Posterior cingulate gyrus (tissue), 11 donors: ENCODE measurements at places on chromosomes 1 and 21.
A peak's percentile ranks its signal among the peaks of the same experiment; 100 is the strongest.

DNA sequence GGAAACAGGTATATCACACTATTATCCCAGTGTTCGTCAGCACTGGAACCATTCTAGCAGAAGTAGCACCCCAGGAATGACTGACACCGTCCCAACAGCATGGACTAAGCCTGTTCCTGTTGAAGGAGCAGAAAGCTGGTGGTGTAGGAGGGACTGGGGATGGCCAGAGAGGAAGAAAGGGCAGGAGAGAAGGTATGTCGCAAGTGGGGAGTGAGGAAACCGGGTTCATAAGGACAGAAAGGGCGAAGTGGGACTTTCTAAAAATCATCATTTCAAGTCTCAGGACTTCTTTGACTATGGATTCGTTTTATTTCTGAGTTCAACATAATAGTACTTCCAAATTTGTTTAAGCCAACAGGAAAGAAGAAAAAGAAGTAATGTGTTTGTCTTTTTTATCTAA lies 19.7 kb upstream of the MX1 start:
- DNase-seq: no peak

- DNase-seq: no peak
Observed at GRCh38 chr1:9699361-9699760, 47.8 kb downstream of the PIK3CD start.

DNA sequence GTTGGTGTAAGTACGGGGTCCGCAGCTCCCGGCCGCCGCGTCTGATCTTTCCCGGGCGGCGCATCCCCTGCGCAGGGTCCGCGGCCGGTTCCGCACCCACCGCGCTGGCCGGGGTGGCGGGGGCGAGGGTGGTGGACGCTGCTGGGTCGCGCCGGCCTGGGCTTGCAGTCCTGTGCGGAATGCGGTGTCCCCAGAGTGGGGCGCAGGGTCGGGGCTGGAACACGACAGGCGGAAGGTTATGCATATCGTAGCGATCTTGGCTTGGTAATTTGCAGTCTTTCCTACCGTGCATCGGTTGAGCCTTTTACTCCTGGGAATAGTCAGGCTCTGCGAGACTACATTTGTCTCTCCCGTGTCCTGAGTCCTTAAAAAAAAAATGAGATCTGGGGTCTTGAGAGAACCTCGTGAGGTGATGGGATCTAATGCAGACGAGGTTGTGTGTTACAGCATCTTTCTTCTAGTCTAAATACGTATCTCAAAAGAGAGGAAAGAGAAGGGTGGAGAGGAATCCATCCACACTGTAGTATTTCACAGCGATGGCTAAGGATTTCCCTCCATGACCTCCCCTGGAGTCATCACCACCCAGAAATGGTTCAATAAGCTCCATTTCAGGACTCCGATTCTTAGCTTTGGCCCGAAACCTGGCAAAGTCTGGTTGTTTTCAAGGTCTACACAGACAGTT lies 572 bp downstream of the ATP1B1 start:
- no peak for DNase-seq

GRCh38 chr1:50132347-50132894 lies 23.7 kb downstream of the ELAVL4 start:
- no peak for DNase-seq

GRCh38 chr21:40770435-40771055 lies 76.4 kb downstream of the DSCAM start:
- DNase-seq: no peak

GRCh38 chr1:204150702-204151551 lies 917 bp downstream of the ETNK2 start:
- DNase-seq: no peak

- no peak for DNase-seq
Observed at GRCh38 chr1:220711056-220711809, 21.1 kb downstream of the C1orf115 start.

GRCh38 chr1:94336991-94337390 lies 81.2 kb upstream of the ABCD3 start:
- no peak for DNase-seq

DNA sequence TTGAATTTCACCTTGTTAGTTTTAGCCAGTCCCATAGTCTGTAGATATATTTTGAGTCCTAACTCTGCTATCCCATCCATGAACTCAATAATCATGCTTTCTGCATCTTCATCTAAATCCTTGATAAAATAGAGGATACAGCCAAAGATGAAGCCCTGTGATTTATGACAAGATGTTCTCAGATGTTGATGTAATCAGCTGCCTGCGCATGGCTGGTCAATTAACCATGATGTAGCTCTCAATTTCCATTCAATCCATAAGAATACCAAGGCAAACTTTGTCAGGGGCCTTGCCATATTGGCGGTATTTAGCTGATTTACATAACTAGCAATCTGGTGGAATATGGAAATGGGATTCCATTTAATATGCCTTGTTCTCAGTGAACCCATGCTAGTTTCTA lies 183.2 kb downstream of the TNR start:
- no peak for DNase-seq

- no peak for DNase-seq
Observed at GRCh38 chr1:213122514-213122929, 71.5 kb downstream of the RPS6KC1 start.

- DNase-seq: peak; percentile 40
Observed at GRCh38 chr1:66403007-66403731, 130.8 kb upstream of the SGIP1 start.

- DNase-seq: no peak
Observed at GRCh38 chr1:193850745-193851144, 664.3 kb upstream of the B3GALT2 start.

DNA sequence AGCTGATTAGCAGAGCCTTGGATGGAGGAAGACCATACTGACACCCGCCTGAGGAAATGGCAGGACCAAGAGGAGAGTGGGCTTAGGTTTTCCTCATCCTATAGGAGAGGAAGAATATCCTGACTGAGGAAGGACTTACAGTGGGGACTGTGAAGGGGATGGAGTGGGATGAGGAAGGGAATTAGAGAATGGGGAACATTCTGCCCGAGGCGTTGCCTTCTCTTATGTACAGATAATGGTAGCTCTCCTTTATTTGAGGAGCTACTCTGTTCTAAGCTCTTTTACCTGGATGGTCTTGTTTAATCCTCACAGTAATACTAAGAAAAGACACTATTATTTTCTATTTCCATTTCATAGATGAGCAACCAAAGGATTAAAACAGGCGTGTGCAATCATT lies 56.0 kb downstream of the OLFML3 start:
- DNase-seq: no peak

- DNase-seq: no peak
Observed at GRCh38 chr1:169081503-169082123, 24.9 kb upstream of the ATP1B1 start.

GRCh38 chr21:41678924-41679318 lies 87.9 kb downstream of the RIPK4 start:
- peak; percentile 87 for DNase-seq

- no peak for DNase-seq
Observed at GRCh38 chr1:19400875-19401534, 84.3 kb downstream of the CAPZB start.

DNA sequence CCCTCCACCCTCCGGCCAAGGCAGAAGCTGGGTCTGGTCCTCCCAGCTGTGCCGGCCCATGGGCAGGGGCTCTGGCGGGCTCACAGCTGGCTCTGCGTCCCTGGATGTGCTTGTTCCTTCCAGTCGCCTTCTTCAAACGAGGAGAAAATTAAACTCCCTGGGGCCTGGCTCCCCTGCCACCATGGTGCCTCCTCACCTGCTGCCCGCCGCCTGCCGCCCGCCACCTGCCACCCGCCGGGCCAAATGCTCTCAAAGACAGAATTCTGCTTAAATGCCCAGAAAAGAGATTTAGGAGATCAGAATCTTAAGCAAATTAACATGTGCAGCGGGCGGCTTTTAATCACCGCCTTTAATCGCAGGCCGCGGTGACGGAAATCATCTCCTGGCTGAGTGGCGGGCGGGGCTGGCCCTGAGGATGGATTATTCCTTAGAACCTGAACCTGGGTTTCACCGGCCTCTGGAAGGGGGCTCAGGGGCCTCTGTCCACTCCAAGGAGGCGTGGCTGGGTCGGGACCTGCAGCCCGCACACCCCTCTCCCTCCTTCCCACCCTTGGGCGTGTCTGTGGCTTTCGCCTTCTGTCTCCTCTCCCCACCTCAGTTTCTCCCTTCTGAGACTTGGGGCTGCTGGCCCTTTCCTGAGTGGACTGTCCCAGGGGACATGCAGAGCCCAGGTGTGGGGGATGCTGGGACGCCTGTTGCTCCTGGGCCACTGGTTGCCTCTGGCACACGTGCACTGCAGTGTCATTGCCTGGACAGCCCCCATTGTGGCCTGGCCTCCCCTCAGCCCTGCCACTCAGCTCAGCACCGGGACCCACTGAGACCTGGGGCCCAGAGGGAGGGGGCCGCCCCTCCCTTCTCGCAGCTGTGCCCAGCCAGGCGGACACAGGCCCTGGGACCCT lies 10.5 kb upstream of the PLCH2 start:
- no peak for DNase-seq

DNA sequence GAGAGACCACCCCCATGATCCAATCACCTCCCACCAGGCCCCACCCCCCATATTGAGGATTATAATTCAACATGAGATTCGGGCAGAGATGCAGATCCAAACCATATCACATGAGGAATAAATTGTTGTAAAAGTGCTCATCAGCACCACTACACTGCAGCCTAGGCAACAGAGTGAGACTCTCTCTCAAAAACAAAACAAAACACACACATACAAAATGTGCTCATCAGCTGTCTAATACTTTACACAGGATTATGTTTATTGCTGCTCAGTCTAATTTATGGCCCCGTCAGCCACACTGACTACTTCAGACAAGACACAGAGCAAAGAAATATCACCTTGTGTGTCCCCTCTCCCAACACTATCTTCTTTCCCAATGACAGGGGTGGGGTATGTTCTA lies 72.9 kb upstream of the PPM1J start:
- no peak for DNase-seq

DNA sequence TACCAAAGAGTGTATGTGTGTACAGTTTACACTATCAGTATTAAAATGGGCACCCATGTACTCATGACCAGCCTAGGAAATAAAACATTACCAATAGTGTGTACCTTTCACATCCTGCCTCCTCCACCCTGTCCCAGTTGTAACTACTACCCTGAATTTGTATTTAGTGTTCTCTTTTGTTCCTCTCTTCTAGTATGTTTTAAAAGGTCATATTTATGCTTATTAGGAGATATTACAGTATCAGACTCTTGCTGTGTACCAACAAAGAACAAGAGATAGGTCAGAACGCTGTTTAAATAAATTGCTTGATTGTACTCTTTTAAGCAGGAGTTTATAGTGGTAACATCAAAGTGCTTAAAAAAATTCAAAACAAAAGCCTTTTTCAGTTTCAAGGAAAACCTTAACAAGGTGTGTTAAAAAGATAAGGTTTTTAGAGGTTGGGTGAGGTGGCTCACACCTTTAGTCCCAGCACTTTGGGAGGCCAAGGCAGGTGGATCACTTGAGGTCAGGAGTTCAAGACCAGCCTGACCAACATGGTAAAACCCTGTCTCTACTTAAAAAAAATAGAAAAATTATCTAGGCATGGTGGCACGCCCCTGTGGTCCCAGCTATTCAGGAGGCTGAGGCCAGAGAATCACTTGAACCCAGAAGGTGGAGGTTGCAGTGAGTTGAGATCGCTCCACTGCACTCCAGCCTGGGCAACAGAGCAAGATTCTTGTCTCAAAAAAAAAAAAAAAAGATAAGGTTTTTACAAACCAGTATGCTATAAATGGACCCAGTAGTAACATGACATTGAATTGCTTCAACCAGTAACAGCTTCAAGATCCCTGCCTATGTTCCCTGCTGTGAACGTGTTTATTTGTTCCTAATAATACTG lies 35.9 kb downstream of the MPZL1 start:
- DNase-seq: no peak

DNA sequence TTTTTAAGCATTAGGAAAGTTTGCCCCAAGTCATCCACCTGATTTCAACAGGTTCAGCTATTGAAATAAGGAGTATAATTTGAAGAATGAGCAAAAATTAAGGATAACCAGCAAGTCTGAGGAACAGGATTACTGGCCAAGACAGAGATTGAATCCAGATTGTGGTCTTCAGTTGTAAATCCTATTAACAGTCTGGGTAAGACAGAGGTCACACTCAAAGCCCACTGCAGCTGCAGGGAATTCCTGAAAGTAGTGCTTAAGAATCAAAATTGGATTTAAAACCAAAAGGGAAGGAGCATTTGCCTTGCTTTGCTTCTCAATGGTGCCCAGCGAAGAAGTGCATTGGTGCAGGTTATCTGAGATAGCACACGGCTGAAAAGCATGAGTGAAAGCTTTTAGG lies 6.4 kb upstream of the LORICRIN start:
- no peak for DNase-seq

- no peak for DNase-seq
Observed at GRCh38 chr1:97119260-97120158, 397.9 kb downstream of the PTBP2 start.

GRCh38 chr1:237877631-237878030 lies 13.1 kb downstream of the ZP4 start:
- no peak for DNase-seq
